ENCODE measurements at places on chromosomes 11 and 22.

DNA sequence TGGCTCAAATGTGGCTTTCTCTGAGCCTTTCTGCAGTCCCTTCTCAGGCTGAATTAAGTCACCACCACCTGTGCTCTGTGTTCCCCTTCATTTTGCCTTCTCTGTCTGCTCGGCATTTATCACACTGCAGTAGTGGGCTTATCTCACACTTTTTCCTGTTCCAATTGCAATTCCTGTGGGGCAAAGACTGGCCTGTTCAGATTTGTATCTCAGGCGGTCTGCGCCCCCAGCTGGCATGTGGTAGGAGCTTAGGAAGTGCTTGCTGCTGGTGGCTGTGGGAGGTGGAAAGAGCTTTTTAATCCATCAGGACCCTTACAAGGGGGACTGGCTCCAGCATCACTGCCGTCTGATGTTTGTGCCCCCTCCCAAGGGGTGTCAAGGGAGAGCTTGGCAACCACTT, 21.2 kb downstream of the BMAL1 start:
- no peak for DNase-seq

GRCh38 chr11:92451063-92451462, 226.4 kb downstream of the FAT3 start:
- no peak for DNase-seq

DNA sequence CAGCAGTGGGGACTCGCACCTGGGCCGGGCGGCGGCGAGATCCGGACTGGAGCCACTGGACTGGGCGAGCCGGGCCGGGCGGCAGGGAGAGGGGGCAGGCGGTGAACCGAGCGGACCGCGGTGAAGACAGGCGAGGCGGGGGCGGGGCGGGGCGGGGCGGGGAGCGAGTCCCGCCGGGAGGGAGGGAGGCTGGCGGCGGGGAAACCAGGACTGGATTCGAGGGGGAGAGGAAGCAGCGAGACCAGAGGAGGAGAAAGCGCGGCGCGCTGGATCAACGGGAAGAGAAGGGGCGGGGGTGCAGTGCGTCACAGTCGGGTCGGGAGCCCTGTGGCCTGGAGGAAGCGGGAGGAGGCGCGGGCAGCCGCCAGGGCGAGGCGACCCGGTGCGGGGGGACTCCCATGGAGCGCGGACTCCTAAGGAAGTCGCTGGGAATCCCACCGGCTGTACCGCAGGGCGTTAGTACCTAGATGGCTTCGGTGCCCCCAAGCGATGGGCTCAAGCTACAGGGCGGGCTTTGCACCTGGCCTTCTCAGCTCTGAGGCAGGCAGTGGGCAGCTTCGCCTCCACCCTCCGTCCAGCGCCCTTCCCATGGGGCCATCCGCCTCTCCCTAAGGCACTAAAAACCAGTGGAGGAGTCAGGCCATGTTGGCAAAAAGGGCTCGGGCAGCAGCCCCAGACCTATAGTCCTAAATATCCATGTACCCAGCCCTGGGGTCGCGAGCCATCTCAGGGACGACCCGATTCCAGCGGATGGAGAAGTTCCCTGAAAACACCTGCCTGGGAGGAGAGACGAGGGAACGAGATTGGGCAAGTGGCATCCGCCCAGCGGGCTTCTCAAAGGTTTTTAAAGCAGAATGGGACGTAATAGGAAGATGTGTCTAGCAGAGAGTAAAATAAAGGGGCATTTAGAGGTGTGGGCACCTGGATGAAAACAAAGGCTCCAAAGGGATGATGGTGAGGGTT, at the start of gene TMEM121B:
TSS of gene TMEM121B (minus strand) at position 128 of the 963 bp plus-strand sequence. CDS start 233 bp downstream, outside the sequence.
- no peak for DNase-seq

DNA sequence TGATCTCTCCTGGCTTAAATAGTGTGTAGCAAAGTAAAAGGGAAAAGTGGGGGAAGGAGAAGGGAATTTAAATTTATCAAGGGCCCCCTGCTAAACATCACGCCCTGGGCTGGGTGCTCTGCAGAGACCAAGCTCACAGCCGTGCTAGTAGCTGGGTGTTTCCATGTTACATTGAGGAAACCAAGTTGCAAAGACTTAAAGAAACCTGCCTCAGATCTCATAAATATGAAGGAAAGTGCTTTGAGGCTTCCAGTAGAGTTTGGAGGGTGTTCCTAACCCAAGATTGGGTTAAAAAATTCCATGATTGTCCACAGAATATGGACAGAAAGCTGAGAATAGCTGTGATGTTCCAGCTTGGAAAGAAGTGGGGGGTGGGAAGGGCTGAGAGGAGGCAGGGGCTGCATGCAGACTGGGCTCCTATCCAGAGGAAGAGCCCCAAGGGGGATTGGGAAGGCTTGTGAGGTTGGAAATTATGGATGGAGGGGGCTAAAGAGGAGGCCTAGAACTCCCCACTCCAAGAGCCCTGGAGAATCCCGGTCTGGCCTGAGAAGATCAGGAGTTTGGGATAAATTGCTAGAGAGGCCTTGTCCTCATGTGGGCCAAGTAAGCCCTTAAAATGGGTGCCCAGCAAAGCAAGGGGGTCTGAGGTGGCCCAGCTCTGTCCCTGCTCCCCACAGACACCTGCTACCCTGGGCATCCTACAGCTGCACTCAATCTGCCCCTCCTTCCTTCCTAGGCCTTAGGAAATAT, 25.0 kb upstream of the OAF start:
- DNase-seq = no peak

- no peak for DNase-seq
These were observed 14.0 kb upstream of the SESN3 start for GRCh38 chr11:95245038-95245437.

DNA sequence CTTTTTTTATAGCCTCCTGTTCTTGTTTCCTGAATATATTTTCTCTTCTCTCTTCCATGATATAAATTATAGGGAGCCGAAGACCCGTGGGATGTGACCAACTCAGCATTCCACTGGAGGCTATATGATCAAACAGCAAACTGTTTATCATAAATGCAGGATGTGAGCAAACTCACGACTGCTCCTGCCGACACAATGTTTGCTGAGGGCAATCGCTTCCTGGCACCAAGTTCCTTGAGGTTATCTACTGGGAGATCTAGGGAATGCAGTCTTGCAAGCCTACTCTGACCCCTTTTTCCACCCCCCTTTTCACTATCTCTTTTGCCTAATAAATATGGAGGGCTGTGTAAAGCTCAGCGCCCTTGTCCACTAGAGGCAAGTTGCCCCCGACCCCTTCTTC, 13.5 kb upstream of the PLAAT4 start:
- no peak for DNase-seq

DNA sequence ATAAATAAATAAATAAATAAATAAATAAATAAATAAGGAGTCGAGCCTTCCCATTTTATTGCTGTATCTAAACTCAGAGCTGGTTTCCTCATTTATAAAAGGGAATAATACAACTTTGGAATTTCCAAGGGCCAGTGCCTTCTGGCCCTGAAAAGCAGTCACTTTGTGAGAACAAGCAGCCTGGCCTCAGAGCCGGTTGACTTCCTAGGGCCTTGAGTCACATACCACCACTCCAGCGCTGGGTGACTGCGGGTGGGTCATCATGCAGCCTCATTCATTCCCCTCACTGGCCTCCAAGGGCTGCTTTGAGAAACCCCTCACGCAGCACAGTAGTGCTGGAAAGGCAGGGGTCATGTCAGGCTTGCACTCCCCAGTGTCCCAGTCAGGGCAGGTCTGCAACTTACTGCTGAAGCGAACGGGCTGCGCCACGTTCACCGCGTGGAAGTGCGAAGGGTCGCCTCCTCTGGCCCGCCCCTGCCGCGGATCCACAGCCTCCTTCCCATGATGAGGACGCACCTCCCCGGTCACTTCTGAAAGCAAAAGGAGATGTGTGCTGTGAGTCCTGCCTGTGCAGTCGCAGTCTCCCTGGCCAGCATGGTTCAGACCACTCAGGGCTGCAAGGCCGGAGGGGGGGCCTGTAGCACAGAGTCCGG, 54.4 kb downstream of the DGCR2 start:
- DNase-seq = no peak
